Adrenal gland (tissue), 19 donors: ENCODE measurements at places on chromosomes 4 and X. TPM values are rescaled to one million over a fixed set of nuclear protein-coding genes. Genes with fewer than 3 reads are reported as not detected.

Gene CTAG2
- total RNA-seq = not detected

Gene WAS
- 22.5 TPM for total RNA-seq

Gene MAGEC1
- total RNA-seq = not detected

Gene ARR3
- total RNA-seq = not detected

Gene PLAC8
- 5.9 TPM for total RNA-seq

Gene UVSSA
- total RNA-seq = 18.4 TPM

Gene DMRTC1
- total RNA-seq = not detected

Gene ANXA10
- not detected for total RNA-seq

Gene KIF4A
- 0.28 TPM for total RNA-seq

Gene VCX3B
- total RNA-seq = not detected

Gene SPANXA1
- not detected for total RNA-seq

Gene CHM
- total RNA-seq = 23.9 TPM

Gene JCHAIN
- total RNA-seq = 3.8 TPM

Gene S100P
- 0.80 TPM for total RNA-seq

Gene ART3
- not detected for total RNA-seq
